ENCODE measurements at places on chromosomes 4 and X.

DNA sequence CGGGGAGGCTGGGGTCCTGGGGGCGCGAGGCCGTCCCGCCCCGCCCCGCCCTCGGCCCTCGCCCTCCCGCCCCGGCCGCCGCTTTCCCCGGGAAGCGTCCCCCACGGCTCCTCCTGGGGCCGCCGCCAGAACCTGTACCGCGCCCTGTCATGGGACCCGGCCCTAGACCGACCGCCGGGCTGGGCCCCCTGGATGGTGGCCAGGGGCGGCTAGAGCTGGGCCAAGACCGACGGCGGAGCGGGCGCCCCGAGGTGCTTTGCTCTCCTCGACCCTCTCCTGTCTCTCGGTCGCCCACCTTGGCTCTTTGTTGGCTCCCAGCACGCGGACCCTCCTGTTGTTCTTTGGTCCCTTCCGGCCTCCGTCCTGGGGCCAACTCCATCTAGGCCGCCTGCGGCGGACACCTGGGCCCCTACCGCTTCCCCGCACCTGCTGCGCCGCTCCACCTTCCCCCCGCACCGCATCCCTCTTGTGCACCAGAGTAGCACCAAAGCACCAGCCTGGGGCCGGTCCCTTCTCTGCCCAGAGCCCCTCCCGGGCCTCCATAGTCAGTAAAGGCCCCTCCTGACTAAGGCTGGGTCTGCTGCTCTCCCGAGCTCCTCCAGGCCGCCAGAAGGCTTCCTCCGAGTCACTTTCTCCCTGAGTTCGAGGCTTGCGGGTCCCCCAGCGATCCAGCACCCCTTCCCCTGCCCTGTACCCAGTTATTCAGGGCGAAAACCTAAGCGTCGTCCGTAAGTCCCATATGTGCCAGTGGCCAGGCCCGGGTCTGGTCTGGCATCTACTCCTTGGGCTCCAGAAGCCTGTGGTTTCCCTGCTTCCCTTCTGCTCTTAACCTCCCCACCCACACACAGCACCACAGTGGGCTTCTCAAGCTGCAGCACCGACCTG is 587 bp downstream of the TACC3 start:
- DNase-seq = peak; percentile 61

- peak; percentile 35 for DNase-seq
These were observed 86.1 kb downstream of the CPE start for GRCh38 chr4:165464813-165465381.

DNA sequence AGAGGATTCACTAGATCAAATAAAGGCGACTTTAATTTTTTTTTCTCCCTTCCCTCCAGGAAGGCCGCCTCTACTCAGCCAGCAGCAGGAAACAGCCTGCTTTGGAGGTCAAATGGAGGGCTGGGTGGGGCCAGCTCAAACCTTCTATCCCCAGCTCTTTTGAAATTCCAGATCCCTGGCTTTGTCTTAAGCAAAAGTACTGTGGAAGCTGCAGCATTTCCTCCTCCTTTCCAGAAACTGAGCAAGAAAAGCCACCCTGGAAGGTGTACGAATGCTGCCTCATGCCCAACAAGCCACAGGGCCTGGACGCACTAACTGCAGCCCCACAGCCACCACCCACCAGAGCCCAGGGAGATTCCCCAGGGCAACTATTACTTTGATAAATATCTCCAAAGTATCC is 55.1 kb upstream of the ZCCHC13 start:
- DNase-seq = no peak

DNA sequence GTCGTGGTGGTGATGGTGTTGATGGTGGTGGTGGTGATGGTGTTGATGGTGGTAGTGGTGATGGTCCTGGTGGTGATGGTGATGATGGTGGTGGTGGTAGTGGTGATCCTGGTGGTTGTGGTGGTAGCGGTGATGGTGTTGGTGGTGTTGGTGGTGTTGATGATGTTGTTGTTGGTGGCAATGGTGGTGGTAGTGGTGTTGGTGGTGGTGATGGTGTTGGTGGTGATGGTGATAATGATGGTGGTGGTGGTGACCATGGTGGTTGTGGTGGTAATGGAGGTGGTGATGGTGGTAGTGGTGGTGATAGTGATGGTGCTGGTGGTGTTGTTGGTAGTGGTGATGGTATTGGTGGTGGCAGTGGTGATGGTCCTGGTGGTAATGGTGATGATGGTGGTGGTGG is 49.1 kb downstream of the TLR10 start:
- DNase-seq = no peak

- no peak for DNase-seq
These were observed 18.9 kb upstream of the HGFAC start for GRCh38 chr4:3422808-3423297.
